Panc1 (cell line): ENCODE measurements at places on chromosomes 1 and 21. TPM values are rescaled to one million over a fixed set of nuclear protein-coding genes. Genes with fewer than 3 reads are reported as not detected.

Gene SEC16B
- total RNA-seq: 0.39 TPM

Gene PRR9
- total RNA-seq: not detected

Gene FCRL5
- total RNA-seq: not detected

Gene RAD54L
- total RNA-seq: 29.4 TPM

Gene IL10
- not detected for total RNA-seq

Gene REN
- not detected for total RNA-seq

Gene ATP1A2
- total RNA-seq: 0.15 TPM

Gene LCE2C
- not detected for total RNA-seq

Gene PGBD2
- 7.1 TPM for total RNA-seq

Gene C1orf52
- 51.6 TPM for total RNA-seq

Gene NBPF19
- 13.8 TPM for total RNA-seq

- no peak overlapping the region for H3K4me3 ChIP-seq
- no peak overlapping the region for H3K27ac ChIP-seq
- no peaks in the 10 kb centered on the region for H3K36me3 ChIP-seq
- H3K27me3 ChIP-seq: no peaks in the 10 kb centered on the region
These were observed 55.4 kb downstream of the C1orf185 start for GRCh38 chr1:51157395-51157794.

GRCh38 chr21:29125191-29125590 is 5.3 kb upstream of the MAP3K7CL start:
- H3K27me3 ChIP-seq: no peaks in the 10 kb centered on the region

DNA sequence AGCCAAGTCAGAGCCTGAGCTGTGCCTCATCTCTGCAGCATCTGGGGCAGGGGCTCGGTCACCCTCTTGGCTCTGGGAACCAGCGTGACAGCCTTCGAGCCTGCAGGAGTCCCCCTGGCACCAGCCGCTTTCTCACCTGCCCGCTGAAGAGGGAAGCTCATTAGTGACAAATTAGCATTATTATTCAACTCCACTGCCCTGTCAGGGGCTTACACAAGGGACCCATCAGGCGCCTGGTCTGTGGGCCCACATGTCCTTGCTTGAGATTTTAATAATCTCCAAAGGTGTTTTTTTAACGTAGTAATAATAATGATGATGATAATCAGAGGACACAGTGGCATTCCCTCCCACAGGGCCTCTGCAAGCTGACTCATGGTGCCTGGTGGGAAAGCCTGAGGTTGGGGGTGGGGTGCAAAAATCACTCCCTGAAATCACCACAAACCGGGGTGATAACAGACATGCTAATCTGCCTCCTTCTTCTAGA is 98.1 kb upstream of the IGSF21 start:
- H3K27me3 ChIP-seq: peaks cover 12% of the 10 kb centered on the region; the same call in 1 of the 2 replicates
- H3K27ac ChIP-seq: no peak overlapping the region
- no peak overlapping the region for H3K4me3 ChIP-seq
- no peaks in the 10 kb centered on the region for H3K36me3 ChIP-seq

DNA sequence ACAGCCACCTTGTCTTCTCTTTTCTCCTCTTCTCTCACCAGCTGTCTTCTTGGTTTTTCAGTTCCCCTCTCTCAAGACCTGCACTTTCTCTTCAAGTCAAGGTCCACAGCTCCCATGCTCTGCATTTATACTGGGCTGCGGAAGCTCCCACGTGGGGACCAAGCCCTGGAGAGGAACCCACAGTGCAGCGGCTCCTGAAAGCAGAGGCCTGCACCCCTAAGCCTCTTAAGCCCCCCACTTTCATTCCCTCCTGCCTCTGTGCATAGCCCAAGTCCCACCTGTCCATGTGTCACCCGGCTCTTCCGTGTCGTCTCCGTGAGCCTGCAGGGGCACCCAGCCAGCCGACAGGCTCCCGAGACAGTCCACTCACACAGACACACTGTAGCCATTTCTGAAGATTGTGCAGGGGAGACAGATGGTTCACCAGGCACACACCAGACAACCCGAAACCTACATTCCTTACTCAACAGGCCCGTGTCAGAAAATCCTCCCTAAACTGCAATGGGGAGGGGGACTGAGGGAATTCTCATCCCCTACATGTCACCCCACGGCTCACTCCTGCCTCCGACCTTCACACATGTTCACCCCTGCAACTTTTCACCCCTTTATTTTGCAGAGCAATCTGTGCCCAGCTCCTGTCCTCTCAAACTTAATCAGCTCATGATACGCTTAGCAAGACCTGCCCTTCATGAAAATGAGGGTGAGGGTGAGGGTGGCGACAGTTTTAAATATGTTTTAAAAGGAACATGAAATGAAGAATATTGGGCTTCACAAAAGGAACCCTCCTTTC is 6.3 kb downstream of the MX2 start:
- no peaks in the 10 kb centered on the region for H3K36me3 ChIP-seq
- no peak for DNase-seq
- no peaks in the 10 kb centered on the region for H3K27me3 ChIP-seq
- H3K4me1 ChIP-seq: no peaks in the 10 kb centered on the region

GRCh38 chr1:217270101-217270500 is 360.8 kb downstream of the GPATCH2 start:
- no peaks in the 10 kb centered on the region for H3K36me3 ChIP-seq
- H3K27me3 ChIP-seq: no peaks in the 10 kb centered on the region
- H3K4me3 ChIP-seq: no peak overlapping the region
- DNase-seq: no peak
- H3K27ac ChIP-seq: no peak overlapping the region
- no peaks in the 10 kb centered on the region for H3K4me1 ChIP-seq

DNA sequence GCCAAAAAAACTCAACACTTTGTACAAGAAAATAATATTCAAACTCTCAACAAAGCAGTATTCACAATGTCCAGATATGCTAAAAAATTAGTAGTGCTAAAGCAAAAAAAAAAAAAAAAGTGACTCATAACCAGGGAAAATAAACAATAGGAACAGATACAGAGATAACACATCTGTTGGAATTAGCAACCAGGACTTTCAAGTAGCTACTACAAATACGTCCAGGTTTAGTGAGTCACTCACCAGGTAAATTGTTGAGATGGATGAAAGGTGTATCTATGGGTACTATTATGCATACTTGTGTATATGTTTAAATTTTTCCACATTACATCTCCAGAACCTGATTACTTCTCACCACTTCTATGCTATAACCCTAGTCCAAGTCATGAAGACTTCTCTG is 144.8 kb upstream of the SLC35F3 start:
- no peaks in the 10 kb centered on the region for H3K4me1 ChIP-seq
- H3K27me3 ChIP-seq: peaks cover 13% of the 10 kb centered on the region; the same call in 1 of the 2 replicates
- no peaks in the 10 kb centered on the region for H3K36me3 ChIP-seq

DNA sequence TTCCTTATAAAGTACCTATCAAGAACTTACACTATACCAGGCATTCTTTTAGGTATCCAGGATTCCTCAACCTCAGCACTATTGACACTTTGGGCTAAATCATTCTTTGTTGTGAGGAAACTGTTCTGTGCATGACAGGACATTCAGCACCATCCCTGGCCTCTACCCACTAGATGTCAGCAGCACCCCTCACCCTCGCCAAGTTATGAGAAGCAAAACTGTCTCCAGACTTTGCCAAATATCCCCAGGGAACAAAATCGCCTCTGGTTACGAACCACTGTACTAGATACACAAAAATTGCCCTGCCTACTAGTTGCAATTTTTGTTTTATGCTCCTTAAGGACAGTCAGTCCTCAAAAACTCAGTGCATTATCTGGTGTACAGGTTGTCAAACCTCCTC is 35.7 kb downstream of the PALMD start:
- no peak overlapping the region for H3K27ac ChIP-seq
- no peaks in the 10 kb centered on the region for H3K4me1 ChIP-seq
- H3K27me3 ChIP-seq: no peaks in the 10 kb centered on the region
- DNase-seq: no peak
- H3K4me3 ChIP-seq: no peak overlapping the region

DNA sequence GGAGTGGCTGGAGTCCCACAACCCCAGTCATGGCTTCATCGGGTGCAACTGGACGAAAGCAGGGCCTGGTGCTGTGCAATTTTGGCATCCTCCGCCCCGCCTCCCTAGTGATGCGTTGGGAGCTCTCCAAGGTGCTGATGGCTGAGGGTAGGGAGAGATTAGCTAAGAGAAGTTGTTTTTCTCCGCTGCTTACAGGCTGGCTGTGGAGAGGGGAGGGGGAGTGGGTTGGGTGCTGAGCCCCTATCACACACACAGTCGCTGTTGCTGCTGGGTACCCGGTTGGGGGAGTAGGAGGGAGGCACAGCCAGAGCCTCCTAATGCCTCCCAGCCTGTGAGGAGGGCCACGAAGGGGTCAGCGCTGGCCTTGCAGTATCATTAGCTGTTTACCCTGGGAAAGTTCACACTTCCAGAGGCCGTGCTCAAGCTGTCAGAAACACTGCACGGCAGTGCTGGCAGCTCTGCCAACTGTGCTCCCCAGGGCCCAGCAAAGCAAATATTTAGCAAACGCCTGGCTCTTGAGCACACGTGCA is 110.0 kb downstream of the GRIK3 start:
- H3K27ac ChIP-seq: no peak overlapping the region
- no peaks in the 10 kb centered on the region for H3K4me1 ChIP-seq
- DNase-seq: no peak
- peaks cover 4% of the 10 kb centered on the region; the same call in 1 of the 2 replicates for H3K27me3 ChIP-seq

GRCh38 chr21:42373196-42373907 is 7.0 kb upstream of the TFF1 start:
- no peaks in the 10 kb centered on the region for H3K36me3 ChIP-seq
- no peak overlapping the region for H3K27ac ChIP-seq
- no peaks in the 10 kb centered on the region for H3K4me1 ChIP-seq
- DNase-seq: no peak

DNA sequence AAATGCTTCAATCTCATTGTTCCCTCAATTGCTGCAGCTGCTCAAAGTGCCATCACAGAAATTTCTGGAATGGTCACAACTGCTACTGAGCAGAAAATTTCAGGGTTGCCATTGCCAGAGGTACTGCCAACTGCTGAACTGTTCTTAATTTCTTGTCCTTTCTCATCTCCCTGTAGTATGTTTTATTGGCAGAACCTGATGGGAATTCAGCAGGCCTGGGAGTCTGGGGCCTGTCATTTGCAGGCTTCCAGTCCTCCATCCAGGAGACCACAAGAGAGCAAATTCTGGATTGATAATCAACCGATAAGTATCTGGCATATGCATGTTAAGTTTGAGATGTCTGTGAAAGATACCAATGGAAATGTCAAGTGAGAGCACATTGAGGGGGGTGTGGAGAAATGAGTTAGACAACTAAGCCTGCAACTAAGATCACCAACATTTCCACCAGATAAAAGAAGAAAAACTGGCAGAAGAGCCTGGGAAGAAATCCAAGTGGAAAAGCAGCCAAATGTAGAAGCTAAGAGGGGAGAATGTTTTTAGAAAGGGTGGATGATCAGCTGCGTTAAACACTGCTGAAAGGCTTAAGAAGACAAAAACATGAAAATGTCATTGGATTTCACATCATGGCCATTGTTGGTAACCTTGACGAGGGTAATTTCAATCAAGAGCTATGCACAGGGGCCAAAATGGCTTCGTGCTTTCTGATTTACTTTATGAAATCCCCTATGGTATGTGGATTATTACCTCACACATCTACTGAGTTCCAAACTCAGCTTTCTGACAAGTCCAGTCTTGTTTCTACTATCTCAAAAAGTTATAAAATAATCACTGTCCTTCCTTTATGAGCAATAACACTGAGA is 648.1 kb downstream of the PLPP3 start:
- H3K4me1 ChIP-seq: no peaks in the 10 kb centered on the region
- no peaks in the 10 kb centered on the region for H3K36me3 ChIP-seq
- H3K27me3 ChIP-seq: no peaks in the 10 kb centered on the region
- no peak overlapping the region for H3K27ac ChIP-seq
- no peak overlapping the region for H3K4me3 ChIP-seq

- H3K27me3 ChIP-seq: no peaks in the 10 kb centered on the region
- H3K4me3 ChIP-seq: no peak overlapping the region
- peaks cover 14% of the 10 kb centered on the region; the same call in 1 of the 2 replicates for H3K36me3 ChIP-seq
- H3K4me1 ChIP-seq: peaks cover 10% of the 10 kb centered on the region
- H3K27ac ChIP-seq: peak overlapping the region; percentile 25; the same call in 1 of the 2 replicates
- DNase-seq: no peak
These were observed 5.5 kb downstream of the CLSPN start for GRCh38 chr1:35764283-35764682.

- H3K27me3 ChIP-seq: no peaks in the 10 kb centered on the region
- H3K4me3 ChIP-seq: no peak overlapping the region
- H3K36me3 ChIP-seq: no peaks in the 10 kb centered on the region
- H3K27ac ChIP-seq: no peak overlapping the region; the same call in 1 of the 2 replicates
- H3K4me1 ChIP-seq: no peaks in the 10 kb centered on the region
- DNase-seq: no peak
These were observed 167.4 kb upstream of the COL11A1 start for GRCh38 chr1:103275725-103276124.

DNA sequence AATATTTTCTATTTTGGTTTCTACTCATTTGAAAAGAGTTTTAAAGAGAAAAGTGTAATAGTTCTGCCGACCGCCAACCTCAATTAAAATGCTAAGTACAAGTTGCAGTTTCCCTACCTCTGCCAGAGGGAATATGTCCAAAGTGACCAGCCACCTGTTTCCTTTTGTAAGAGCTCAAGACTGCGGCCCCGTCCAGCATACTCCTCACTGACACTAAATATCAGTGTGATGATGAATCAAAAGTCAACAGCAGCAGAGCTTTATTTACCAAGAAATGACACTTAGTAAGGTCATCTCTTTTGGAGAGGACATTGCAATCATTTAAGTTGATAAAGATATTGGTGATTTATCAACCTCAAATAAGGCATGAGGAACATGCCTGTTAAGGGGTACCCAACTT is 57.4 kb upstream of the NRIP1 start:
- H3K4me3 ChIP-seq: peak overlapping the region; percentile 3; the same call in 1 of the 2 replicates
- H3K4me1 ChIP-seq: no peaks in the 10 kb centered on the region
- H3K27ac ChIP-seq: no peak overlapping the region
- DNase-seq: peak; percentile 7
- H3K36me3 ChIP-seq: no peaks in the 10 kb centered on the region; the same call in 1 of the 2 replicates
- H3K27me3 ChIP-seq: no peaks in the 10 kb centered on the region

GRCh38 chr1:3716351-3716750 is 35.9 kb upstream of the CCDC27 start:
- H3K36me3 ChIP-seq: no peaks in the 10 kb centered on the region
- no peaks in the 10 kb centered on the region for H3K27me3 ChIP-seq
- no peak overlapping the region for H3K4me3 ChIP-seq
- no peak for DNase-seq
- peaks cover 13% of the 10 kb centered on the region for H3K4me1 ChIP-seq

DNA sequence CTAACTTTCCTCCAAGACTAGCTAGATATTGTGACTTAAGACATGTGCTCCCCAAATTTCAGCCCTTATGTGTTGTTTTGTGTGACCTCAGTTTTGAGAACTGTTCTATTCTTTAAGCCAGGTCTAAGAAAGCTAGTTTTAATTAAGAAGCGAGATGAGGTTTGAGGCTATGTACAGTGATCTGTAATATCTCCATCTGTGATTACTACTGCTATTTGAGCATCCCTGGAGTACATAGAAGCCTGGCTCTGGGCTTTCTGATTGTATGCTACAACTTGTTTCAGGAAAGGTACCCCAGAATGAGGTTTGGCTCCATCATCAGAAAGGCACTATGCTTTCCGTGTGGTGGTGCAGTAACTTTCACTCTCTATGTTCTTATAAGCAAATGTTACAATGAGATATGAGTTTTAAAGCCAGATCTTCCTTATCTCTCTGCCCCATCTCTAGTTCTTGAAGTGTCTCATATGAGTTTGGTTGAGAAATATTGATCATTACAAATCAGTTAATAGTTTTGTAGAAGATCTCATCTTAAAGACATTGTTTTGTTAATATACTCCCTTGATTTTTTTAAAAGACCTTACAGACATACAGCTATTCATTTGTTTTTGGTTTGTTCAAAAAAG is 605 bp downstream of the RGS4 start:
- H3K27ac ChIP-seq: no peak overlapping the region
- H3K4me1 ChIP-seq: no peaks in the 10 kb centered on the region
- no peaks in the 10 kb centered on the region for H3K36me3 ChIP-seq
- DNase-seq: no peak
- peak overlapping the region; percentile 30; the same call in 1 of the 2 replicates for H3K4me3 ChIP-seq

- no peak for DNase-seq
- no peaks in the 10 kb centered on the region for H3K36me3 ChIP-seq
- no peak overlapping the region for H3K27ac ChIP-seq
- H3K4me1 ChIP-seq: no peaks in the 10 kb centered on the region
- no peaks in the 10 kb centered on the region; the same call in 1 of the 2 replicates for H3K27me3 ChIP-seq
These were observed 38.0 kb upstream of the ACTRT2 start for GRCh38 chr1:2983319-2983705.
